ENCODE measurements at places on chromosomes 5 and 9. TPM values are rescaled to one million over a fixed set of nuclear protein-coding genes. Genes with fewer than 3 reads are reported as not detected.

The SH3TC2 gene
- total RNA-seq, result not detected

The TAF1L gene
- not detected for total RNA-seq

The HTR1A gene
- not detected for total RNA-seq

The RASEF gene
- total RNA-seq, result 0.15 TPM

The MYORG gene
- total RNA-seq, result 1.7 TPM

The ZNG1A gene
- 51.5 TPM for total RNA-seq

The DNAJB5 gene
- total RNA-seq, result 2.7 TPM

All from Karpas-422 (cell line).